NCI-H2171 treated with DMSO at 0.1 percent for 48 hours (cell line): ENCODE measurements at places on chromosomes 3 and 15.

DNA sequence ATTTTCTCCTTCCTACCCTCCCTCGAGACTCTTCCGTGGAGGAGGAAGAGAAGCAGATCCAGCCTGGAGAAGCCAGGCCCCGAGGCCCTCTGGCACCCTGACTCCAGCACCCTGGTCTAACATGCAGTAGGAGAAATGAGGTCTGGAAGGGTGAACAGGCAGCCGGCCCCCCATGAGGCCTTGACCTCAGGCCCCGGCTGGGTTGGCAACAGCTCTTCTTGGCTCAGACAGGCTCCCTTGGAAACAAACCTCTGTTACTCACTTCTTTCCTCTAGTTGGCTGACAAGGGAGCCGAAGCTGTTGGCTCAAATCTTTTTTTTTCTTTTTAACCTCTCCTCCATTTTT lies 73.4 kb downstream of the CPN2 start:
- DNase-seq: peak; percentile 56

GRCh38 chr15:41013691-41014414 lies 60.6 kb downstream of the CHAC1 start:
- no peak for DNase-seq

GRCh38 chr15:94247789-94248638 lies 16.7 kb downstream of the MCTP2 start:
- DNase-seq: no peak

DNA sequence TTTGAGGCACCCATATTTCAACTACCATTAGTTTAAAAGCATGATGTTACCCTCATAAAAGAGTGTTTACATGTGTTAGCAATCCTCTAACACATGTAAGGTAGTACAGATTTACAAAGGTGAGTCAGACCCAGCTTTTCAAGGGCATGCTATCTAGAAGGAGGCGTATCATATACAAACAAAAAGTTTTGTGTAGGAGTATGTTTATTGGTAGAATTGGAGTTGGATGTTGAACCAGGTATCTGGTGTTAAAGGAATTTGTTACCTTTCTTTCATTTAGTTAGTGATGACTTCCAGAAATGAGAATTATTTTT lies 2.4 kb downstream of the HACD3 start:
- DNase-seq: no peak

DNA sequence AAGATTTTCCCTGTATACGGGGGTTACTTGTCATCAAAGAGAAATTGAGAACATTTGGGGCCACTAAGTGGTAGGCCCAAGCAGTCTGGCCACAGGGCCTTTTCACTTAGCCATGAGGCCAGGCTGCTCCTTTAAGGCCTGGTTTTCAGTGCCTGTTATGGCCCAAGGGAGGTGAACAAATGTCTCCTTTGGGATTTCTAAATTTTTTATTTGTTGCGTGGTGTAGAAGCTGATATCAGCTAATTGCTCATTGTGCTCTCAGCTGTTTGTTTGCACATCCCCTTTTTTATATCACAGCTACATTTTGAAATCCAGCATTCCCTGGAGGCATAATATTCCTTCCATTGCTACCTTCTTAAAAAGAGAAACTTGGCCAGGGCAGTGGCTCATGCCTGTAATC lies 48.5 kb downstream of the RLBP1 start:
- no peak for DNase-seq

DNA sequence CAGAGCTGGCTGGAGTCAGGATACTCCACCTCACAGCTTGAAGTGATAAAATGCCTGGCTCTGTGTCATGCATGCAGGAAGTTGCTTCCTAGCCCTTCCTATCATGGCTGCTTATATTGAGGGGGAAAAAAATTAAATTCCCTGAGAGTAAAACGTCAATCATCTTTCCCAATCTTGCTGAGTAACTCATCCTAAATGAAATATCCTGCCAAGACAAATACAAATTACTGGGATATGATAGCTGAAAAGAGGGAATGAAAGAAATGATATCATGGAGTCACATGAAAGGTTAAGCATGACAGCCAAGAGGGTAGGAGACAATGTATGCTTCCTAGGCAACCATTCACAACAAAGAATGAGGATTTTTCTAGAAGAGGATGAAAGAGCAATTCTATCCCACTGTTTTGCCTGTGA lies 110.6 kb downstream of the ABI3BP start:
- DNase-seq: no peak

GRCh38 chr3:153176197-153176596 lies 14.2 kb downstream of the RAP2B start:
- no peak for DNase-seq

DNA sequence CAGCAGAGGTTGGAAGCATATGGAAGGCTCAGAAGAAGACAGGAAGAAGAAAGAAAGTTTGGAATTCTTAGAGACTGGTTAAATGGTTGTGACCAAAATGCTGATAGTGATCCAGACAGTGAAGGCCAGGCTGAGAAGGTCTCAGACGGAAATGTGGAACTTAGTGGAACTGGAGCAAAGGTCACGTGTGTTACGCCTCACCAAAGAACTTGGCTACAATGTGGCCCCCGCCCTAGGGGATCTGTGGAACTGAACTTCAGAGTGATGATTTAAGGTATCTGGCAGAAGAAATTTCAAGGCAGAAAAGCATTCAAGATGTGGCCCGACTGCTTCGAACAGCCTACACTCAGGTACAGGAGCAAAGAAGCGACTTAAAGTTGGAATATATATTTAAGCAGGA lies 83.1 kb downstream of the MYO5A start:
- no peak for DNase-seq

- no peak for DNase-seq
Observed at GRCh38 chr3:148535001-148535400, 162.7 kb upstream of the AGTR1 start.

DNA sequence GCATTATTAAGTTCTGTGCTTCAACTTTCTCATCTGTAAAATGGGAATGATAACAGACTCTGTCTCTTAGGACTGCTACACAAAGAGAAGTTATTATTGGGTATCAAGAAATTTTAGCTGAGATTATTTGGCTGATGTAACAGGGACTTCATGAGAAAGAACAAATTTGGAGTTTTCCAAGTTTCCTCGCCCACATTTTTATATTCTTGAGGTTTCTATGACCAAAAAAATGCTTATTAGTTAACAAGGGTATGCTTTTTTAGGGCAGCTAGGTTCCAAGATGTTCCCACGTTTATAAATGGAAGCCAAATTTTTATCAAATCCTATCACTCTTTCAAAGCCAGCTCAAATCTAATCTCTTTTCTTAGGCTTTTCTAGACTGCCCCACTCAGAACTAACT lies 50.6 kb upstream of the C3orf80 start:
- DNase-seq: no peak

DNA sequence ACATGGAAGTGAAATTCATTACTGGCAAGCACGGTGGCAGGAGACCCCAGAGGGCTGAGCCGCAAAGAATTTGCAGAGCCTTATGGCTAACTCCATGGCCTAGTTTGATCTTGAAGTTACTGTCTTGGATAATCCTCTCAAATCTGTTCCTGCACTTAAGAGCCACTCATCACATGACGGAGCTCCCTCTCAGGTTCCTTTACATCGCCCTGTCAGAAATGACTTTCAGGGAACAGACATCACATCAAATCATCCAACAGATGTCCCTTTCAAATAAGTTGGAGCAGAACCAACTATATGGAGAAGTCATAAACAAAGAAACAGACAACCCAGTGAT lies 328.8 kb upstream of the THBS1 start:
- DNase-seq: peak; percentile 87

DNA sequence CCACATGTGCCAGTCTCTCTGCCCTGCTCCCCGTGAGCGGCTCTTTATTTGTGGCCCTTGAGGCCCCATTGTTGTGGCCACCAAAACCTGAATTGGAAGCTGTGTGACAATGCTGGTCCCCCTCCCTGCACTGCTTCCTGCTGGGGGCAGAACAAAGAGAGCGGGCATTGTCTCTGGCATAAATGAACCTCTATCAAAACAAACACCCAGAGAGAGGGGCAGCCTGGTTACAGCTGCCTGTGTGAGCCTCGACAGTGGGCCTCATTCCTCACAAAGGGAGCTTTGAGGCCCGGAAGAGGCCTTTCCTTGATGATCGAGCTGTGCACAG lies 152.9 kb downstream of the IGF1R start:
- DNase-seq: no peak

GRCh38 chr3:16427103-16427965 lies 86.2 kb downstream of the RFTN1 start:
- DNase-seq: no peak

DNA sequence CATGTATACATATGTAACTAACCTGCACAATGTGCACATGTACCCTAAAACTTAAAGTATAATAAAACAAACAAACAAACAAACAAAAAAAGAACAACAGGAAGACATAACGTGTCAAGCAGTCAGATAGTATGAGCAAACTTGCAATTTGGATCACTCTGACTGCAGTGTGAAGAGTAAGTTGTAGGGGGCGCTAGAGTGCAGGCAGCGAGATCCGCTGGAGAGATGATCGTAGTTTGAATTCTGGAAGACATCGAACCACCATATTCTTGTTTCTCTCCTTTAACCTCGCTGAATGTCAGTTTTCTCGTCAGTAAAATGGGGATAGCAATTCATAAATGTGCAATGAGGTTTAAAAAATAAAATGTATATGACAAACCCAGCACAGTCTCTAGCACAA lies 165.2 kb upstream of the LMCD1 start:
- DNase-seq: no peak

- peak; percentile 8 for DNase-seq
Observed at GRCh38 chr15:72271895-72272212, 500 bp downstream of the PARP6 start.

DNA sequence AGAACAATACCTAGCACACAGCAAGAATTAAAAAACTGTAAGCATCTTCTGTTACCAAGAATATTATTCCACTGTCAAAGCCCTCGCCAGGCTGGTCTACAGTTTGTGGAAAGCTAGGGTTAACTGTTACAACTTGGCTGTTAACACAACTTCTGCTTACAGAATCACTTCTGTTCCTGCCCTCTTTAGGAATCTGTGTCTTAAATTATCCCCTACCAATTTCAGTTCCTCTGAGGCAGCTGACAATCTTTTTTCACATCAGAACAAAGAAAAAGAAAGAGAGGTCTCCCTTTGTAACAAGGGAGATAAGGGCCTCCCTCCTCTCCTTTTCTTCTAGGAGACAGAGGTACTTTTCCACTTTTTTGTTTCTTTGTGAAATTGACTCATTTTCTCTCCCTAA lies 188.9 kb downstream of the FMN1 start:
- no peak for DNase-seq

DNA sequence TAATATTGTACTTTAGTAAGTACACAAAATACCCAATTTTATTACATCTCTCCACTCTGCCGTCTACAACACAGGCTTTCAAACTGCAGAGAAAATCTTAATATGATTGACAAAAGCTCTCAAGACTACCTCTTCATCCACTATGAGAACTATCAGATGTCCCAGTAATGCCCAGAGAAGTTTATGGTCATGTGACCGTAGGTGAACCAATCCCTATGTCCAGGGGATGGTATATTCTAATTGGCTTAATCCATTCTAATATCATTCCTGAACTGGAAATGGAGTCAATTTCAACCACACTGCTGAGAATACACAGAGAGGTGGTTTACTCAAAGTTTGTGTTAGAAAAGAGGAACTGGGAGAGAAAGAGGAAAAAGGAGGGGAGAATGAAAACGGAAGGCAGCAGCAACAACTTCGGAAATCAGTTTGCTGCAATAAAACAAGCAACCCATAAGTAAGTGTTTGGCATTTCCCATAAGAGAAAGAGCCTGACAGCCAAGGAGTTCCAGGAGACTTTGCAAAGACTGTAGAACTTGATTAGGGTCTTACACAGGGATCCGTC lies 7.3 kb downstream of the SST start:
- DNase-seq: no peak

GRCh38 chr15:100002787-100003536 lies 269.7 kb upstream of the LYSMD4 start:
- no peak for DNase-seq

GRCh38 chr3:186193534-186194450 lies 84.9 kb upstream of the ETV5 start:
- DNase-seq: no peak

DNA sequence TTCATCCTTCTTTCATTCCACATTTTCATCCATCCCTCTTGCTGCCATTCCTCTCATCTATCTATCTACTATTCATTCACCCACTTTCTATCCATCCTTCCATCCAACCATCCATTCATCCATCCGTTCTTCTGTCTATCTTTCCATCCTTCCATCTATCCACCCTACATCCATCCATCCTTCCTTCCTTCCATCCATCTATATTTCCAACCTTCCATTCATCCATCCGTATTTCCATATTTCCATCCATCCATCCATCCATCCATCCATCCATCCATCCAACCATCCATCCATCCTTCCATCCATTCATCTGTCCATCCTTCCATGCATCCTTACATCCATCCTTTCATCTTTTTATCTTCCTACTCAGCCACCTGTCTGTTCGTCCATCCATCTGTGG lies 14.0 kb downstream of the SLC6A20 start:
- DNase-seq: no peak

GRCh38 chr3:177928172-177928873 lies 607.9 kb upstream of the KCNMB2 start:
- no peak for DNase-seq

- DNase-seq: no peak
Observed at GRCh38 chr3:53630547-53630946, 136.1 kb downstream of the CACNA1D start.

DNA sequence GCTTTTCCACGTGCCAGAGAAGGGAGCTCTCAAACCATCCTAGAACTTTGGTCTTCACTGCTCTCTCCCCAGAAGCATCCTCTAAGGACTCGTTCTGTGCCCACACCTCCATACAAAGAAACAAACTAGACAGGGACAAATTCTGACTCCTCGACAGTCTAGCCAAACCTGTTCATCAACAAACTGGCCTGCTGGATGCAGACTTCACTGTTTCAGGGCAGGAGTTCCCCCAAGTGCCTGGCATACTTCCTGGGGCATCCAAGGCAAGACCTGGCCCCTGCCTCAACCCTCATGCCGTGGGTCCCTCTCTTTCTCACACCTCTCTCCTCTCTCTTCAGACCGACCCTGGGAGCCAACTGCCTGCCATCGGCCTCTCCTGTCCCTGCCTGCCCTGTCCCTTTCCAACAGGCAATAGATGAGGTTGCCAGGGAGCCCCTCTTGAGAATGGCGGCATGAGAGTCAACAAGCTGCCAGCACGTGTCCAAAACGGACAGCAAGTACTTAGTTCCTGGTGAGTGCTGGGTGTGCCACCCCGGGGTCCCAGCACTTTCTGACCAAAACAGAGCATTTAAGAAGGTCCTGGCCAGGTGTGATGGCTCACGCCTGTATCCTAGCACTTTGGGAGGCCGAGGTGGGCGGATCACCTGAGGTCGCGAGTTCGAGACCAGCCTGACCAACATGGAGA lies 79.1 kb upstream of the HES1 start:
- DNase-seq: no peak

DNA sequence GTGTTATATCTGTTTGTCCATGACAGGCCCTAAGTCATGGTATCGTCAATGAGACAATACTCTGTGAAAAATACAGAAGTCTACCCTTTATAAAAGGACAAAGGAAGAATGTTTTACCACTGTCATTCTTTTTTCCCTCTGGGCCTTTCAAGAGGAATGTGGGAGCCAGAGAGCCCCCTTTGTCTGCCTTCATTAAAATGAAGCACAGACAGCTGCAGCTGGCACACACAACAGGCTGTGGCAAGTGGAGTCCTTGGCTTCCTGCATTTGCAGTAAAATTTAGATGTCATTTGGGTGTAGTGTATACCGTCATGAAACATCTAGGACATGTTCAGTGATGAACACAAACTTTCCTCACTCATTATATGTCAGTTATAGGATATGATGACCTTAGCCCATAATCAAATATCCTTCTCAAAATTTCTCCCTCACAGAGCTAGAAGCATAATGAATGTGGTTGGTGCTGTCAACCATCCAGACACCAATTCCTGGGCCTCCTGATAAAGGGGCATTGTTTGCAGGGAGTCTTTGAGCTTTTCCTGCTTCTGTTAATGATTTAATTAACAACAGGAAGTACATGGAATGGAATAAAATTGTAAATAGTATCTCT lies 76.4 kb downstream of the DHX36 start:
- no peak for DNase-seq
